ENCODE measurements at places on chromosomes 4 and X.

GRCh38 chrX:153768311-153769157 lies 4.5 kb downstream of the PLXNB3 start:
- no peak for DNase-seq

DNA sequence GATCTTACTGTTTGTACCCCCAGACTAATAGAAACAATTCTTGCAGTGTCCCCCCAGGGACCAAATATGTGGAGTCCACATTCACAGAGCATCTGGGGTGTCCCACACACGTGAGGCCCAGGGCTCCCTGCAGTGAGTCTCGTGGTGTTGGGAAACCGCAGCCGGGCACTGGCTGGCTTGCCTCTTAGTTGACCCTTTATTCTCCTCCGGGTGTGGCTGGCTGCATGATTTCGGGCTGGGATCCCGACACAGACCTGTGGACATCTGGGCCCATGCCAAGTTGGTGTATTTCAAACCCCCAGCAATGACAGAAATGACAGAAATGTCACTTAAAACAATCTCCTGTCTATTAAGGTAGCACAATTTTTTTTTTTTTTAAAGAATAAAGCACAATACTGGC lies 15.6 kb upstream of the CLDN24 start:
- DNase-seq, result no peak

- DNase-seq, result no peak
These were observed 175.8 kb downstream of the PPP1R2C start for GRCh38 chrX:42602136-42602535.

- DNase-seq, result no peak
These were observed 72.1 kb upstream of the ETNPPL start for GRCh38 chr4:108834835-108835384.

- no peak for DNase-seq
These were observed 96.6 kb upstream of the BANK1 start for GRCh38 chr4:101693842-101694398.

All from activated CD4-positive, alpha-beta T cell treated with anti-CD3 and anti-CD28 coated beads for 1 hour (primary cell).